GM12892 (cell line): ENCODE measurements at places on chromosomes 6 and 20.

DNA sequence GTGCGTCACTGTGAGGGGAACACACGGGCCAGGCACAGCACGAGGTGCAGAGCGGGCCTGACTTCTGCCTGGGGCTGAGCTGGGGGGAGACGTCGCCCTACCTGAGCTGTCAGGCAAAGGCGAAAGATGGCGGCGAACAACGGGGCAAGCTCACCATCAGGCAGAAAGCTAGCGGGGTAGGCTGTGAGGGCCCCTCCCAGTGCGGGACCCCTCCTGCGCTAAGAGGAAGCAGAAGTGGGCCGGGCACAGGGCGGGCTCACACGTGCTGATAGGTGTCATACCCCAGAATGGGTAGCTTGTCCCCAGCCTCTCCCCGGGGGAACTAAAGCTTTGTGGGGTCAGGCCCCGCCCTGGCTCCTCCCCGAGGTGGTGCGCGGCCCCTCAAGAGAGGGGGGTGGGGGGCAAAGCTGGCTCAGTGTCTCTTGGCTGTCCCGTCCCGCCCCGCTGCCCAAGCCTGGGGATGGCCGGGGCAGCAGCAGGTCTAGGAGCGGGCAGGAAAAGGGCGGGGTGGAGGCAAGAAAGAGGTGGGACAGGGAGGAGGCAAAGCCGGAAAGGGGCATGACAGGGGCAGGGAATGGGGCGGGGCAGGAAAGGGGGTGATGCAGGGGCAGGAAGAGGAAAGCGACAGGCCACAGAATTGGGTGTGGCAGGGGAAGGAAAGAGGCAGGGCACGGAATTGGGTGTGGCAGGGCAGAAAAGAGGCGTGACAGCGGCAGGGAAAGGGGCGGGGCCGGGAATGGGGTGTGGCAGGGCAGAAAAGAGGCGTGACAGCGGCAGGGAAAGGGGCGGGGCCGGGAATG is 14.7 kb downstream of the UCKL1 start:
- DNase-seq = no peak

DNA sequence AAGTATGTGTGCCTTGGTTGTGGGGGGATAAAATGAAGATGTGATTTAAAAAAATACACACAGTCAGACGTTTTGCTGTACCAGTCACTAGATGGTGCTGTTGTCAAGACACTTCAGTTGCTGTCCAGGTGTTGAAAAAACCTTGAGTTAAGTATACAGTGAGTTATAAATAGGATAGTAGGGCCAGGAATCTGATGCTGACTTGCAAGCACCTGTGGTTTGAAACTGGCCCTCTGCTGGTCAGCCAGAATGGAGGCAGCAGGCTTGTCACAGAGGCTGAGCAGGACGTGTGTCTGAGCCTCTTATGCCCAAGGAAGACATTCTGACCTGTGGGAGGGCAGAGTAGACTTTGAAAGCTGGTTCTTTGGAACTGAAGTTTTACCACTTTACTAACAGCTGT is 27.8 kb downstream of the RNF8 start:
- peak; percentile 33 for DNase-seq

- DNase-seq = no peak
Measured at GRCh38 chr20:47318586-47319516, 37.6 kb downstream of the ZMYND8 start.

DNA sequence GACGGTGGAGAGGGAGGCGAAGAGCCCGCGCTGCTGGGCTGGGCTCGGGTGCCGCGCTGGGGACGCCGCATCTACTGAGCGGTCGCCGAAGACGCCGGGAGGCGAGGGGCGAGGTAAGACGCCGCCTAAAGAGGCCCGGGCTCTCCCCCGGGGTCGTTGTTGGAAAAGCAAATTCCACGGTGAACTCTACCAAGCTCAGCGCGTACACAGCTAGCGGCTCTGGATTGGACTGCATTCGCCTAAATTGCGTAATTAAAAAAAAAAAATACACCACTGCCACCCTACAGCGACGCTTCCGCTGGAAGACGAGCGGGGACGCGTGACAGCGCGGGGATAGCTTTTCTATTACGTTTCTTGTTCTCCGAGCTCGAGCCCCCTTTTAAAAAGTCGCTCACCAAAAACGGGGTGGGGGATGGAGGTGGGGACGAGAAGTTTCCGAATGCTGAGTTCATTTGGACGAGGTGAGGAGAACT is 92.0 kb upstream of the PRDM1 start:
- DNase-seq = no peak

- DNase-seq = no peak
Measured at GRCh38 chr6:4021854-4022695, 56.9 kb downstream of the FAM217A start.

DNA sequence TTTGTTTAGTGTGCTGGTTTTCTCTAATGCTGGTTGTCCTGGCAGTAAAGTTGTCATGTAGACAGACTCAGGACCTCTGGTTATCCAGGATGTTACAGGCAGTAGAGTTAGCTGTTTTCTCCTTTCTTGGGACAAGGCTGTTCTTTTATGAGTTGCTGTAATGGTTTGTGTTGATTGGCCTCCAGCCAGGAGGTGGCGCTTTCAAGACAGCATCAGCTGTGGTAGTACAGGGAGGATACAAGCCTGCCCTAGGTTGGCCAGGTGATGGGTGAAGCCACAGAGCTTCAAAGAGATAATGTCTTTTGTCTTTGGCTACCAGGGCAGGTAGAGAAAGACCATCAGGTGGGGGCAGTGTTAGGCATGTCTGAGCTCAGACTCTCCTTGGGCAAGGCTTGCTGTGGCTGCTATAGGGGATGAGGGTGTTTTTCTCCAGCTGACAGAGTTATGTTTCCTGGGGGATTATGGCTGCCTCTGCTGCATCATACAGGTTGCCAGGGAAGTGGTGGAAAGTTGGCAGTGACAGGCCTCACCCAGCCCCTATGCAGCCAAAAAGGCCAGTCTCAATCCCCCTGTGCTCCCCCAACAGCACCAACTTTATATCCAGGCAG is 127.2 kb upstream of the TAB2 start:
- DNase-seq = no peak

GRCh38 chr6:140732155-140732554 is 1357.7 kb upstream of the CITED2 start:
- no peak for DNase-seq

DNA sequence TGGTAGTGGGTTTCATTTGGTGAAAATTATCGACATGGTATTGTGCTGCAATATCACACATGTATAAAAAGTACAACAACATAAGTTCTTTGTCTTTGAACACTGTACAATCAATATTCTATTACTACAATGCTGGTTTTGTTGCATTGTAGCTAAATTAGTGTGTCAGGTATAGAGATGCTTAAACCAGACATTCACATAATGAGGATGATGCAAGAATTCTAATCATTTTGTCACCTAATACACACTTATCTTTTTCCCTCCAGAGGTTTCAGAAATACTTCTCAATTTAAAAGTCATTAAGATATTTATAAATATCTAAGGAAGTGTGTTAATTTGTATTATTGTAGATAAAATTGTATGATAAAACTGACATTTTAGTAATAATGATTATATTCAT is 174.8 kb upstream of the MAN1A1 start:
- DNase-seq = no peak

DNA sequence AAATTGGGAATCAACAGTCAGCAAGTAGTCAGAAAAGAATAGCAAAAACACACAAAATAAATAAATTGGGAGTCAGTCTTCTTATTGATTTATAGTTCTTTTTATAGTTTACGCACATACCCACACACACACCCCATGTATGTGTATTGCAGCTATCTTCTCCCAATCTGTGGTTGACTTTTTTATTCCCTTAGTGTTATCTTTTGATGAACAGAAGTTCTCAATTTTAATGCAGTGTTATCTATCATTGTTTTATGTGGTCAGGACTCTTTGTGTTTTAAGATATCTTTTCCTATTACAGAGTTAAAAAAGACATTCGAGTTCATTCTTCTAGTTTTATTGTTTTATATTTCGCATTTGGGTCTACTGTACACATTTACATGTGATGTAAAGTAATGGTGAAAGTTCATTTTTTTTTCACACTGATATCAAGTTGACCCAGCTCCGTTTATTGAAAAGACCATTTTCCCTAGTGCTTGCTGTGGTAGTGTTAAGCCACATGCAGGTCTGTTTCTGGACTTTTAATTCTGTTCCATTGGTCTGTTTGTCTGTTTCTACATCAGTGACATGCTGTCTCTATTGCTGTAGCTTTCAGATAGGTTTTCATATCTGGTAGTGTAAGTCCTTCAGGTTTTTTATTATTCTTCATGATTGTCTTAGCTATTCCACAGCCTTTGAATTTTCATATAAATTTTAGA is 78.4 kb downstream of the ZFAND3 start:
- no peak for DNase-seq

- no peak for DNase-seq
Measured at GRCh38 chr6:64062960-64063683, 427.5 kb downstream of the PHF3 start.

- DNase-seq = no peak
Measured at GRCh38 chr20:63953764-63954429, 2.3 kb downstream of the UCKL1 start.

GRCh38 chr20:49549801-49550551 is 18.0 kb downstream of the PTGIS start:
- no peak for DNase-seq

DNA sequence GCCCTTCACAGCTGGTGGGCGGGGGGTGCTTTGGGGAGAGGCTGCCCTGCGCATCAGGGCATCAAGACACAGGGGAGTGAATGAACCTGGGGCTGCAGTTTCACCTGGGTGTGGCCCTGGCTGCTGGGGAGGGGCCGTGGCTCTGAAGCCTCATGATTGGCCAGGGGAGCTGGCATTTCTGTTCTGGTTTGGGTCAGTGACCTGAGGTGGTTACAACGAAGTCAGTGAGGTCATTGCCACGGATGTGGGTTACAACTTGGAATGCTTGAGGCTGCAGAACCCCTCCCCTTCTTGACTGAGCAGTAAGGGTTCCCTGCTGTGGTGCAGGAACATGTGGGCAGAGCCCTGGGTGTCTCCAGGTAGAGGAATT is 3.0 kb downstream of the TCEA2 start:
- DNase-seq = peak; percentile 75

GRCh38 chr6:41153451-41153850 is 696 bp downstream of the TREML1 start:
- no peak for DNase-seq

- DNase-seq = no peak
Measured at GRCh38 chr6:5205877-5206850, 54.6 kb downstream of the LYRM4 start.

GRCh38 chr20:44071526-44072111 is 115.4 kb downstream of the JPH2 start:
- DNase-seq = no peak

GRCh38 chr20:60589623-60590022 is 631.4 kb downstream of the CDH26 start:
- no peak for DNase-seq

- no peak for DNase-seq
Measured at GRCh38 chr6:91029211-91029610, 442.3 kb upstream of the MAP3K7 start.

GRCh38 chr6:90202156-90202555 is 94.5 kb downstream of the BACH2 start:
- no peak for DNase-seq

- DNase-seq = no peak
Measured at GRCh38 chr6:91653895-91654294, 1067.0 kb upstream of the MAP3K7 start.

- no peak for DNase-seq
Measured at GRCh38 chr20:59955131-59955796, 3.0 kb upstream of the CDH26 start.

DNA sequence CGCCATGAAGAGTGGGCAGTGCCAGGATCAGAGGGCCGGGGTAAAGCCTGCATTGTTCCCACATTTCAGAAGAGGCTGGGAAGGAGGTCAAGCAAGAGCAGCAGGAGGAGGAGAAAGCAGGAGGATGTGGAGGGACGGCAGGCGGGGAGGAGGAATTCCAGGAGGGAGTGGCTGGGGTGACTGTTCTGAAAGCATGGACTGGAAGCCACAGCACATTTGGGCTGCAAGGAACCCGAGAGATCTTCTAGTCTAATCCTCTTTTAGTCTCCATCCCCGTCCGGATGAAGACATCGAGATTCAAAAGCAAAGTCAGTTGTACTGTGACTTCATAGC is 76.9 kb downstream of the FAM50B start:
- no peak for DNase-seq

GRCh38 chr6:3913077-3913957 is 64.1 kb downstream of the FAM50B start:
- DNase-seq = no peak

GRCh38 chr20:1323256-1323655 is 5.7 kb downstream of the SDCBP2 start:
- DNase-seq = no peak

DNA sequence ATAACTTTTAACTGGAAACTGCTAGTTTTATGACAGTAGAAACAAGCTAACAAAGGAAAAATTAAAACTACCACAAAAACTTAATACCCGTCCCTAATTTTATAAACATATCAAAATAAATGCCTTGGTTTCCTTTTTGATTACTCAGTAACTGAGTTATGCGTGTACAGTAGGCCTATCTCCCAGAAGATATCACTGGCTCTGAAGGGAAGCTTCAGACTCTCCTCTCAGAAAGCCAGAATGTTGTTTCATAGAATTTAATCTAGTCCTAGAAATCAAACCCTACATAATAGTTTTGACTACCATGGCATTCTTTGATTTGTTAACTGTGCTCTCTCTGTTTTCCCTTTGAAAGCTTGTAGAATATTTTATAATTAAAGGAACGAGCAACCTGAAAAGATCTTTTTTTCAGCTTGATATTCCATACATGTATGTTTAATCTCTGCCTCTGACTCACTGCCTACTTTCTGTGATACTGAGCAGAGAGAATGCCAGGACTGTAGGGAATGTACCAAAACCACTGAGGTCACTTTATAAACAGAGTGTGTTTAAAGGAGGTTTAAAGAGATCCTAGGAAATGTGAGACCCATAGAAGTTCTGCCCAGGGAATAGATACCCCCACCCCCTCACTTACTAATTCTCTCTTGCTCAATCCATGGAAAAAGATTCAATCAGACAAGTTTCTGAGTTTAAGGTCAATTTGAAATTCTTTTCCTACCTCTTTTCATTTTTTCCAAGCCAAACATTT is 311.5 kb downstream of the HDGFL1 start:
- no peak for DNase-seq

GRCh38 chr6:153962555-153962954 is 76.5 kb upstream of the OPRM1 start:
- DNase-seq = no peak

GRCh38 chr20:50528804-50529351 is 18.7 kb downstream of the PTPN1 start:
- DNase-seq = no peak

DNA sequence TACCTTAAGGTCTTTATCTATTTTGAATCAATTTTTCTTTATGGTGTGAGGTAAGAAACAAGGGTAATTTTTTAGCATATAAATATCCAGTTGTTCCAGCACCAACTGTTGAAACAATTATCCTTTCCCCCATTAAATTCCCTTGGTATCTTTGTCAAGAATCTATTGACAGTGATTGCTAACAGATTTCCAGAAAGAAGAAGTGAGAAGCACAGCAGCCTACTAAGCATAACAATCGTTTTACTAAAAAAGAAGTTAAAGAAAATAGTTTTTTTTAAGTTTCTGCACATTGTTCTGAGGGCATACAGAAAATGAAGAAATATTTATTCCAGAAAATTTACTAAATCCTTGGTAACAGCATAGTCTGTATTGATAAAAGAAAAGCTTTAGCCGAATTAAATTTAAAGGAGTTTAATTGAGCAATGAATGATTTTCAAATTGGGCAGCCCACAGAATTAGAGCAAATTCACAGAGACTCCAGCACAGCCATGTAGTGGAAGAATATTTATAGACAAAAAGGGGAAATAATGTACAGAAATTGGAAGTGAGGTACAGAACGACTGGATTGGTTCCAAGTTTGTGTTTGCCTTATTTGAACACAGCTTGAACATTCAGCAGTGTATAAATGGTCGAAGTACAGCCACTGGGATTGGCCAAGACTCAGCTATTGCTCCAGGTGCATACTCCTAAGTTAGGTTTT is 97.9 kb upstream of the UST start:
- DNase-seq = no peak

- no peak for DNase-seq
Measured at GRCh38 chr6:12068899-12069557, 56.9 kb downstream of the HIVEP1 start.
